GF-D8 (cell line): ENCODE measurements at places on chromosomes 5 and 9.

DNA sequence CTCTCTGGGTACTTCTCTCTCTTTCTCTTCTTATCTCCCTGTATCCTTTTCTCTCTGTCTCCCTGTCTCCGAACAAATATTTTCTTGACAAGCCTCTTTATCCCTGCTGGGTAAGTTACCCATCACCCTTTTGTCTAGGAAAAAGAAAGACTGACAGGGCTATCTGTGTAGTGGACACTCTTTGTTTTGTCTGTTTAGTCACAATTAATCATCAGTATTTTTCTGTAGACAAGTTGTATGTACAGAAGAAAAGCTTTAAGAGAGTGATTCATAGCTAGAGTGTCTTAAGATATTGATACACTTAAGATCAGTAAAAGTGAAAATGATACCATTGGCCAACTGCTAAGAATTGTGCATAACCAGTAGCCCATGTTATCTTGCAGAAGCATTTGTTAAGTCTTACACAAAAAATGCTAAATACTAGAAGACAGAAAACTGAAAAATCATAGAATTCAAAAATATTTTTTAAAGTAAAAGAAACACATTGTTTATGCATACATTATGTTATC lies 1043.8 kb upstream of the EDIL3 start:
- DNase-seq, result no peak

- DNase-seq, result no peak
Observed at GRCh38 chr5:165502893-165503691, 1997.7 kb downstream of the MAT2B start.

DNA sequence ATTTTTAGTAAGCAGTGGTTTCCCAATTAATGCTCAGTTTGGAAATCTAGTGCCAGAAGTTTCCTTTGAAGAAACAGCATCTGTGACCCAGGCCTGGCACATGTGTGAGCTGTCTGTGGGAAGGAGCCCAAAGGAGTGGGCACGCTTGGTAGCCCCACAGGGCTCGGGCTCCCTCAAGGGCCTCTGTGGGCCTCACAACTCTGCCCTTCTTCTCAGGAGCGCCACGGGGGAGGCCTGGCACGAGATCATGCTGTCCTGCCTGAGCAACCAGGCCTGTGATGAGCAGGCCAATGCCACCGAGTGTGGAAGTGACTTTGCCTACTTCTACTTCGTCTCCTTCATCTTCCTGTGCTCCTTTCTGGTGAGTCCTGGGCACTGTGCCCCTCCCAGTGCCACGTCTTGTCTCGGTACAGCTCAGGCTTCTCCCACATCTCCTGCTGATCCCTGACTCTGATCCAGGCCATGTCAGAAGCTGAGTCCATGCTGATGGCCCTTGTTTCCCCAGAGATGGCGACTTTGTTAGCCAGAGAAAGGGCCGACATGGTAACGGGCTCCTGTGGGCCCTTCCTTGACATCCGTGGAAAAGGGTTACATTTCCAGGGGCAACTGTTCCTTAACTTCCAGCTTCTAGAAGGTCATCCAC lies 200.4 kb downstream of the CACNA1B start:
- DNase-seq, result no peak

DNA sequence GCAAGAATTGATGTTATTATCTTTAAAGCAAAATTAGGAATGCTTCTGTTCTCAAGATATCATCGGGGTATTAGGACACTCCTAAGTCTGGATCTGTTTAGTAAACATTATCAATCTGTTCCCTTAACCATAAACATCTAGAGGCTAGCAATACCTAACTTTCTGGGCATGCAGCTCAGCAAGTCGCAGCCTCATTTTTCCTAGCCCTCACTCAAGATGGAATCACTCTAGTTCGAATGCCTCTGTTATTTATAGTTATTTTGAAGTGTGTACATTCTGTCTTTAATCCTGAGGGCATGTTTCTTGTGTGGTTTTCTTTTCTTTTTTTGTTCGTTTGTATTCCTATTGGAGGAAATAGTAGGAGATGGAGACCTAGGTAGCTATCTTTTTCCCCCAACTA lies 66.9 kb downstream of the FER start:
- DNase-seq, result no peak

GRCh38 chr9:91896513-91897121 lies 53.4 kb downstream of the ROR2 start:
- DNase-seq, result no peak

DNA sequence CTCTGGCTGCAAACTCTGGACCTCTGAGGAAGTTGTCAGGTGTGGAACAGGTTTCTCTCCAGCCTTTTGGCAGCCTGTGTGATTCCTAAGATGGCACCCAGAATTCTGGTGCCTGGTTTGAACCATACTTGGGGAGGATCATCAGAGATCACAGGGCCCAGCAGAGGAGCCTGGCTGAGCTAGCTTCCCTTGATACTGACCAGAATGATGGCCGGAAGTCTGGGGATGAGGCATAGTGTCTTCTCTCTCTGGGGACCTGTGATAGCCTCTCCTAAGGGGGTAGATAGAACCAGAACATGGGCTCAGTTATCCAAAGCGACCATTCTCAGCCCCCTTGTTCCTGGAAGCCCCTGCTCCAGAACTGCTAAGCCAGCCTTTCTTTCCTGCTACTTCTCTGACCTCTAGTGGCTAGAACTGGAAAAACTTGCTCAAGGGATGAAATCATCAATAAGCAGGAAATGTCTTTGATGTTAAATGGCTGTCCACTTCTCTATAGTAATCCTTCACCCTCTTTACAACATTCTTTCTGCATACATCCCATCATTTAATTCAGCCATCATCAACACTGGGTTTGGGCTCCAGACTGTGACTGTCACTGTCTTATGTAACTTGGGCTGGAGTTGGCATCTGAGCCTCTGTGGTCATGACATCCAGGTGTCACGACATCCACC lies 55.1 kb downstream of the C9orf152 start:
- peak; percentile 44 for DNase-seq

DNA sequence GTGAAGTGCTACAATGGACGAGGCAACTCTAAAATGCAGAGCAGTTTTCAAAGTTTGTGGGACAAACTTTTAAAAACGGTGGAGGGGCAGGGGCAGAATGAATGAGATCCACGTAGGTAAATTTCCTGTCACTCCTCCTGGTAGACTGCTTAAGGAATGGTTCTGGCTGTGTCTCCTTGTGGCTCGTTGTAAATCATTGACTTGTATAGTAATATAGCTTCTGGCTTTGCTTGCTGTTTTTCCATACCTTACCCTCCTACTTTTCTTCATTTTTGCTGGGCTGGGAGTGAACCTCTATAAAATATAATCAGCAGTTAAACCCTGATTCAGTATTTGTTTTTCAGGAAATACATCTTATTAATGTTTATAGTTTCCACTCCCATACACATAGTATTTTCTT lies 235.7 kb downstream of the TUSC1 start:
- no peak for DNase-seq

DNA sequence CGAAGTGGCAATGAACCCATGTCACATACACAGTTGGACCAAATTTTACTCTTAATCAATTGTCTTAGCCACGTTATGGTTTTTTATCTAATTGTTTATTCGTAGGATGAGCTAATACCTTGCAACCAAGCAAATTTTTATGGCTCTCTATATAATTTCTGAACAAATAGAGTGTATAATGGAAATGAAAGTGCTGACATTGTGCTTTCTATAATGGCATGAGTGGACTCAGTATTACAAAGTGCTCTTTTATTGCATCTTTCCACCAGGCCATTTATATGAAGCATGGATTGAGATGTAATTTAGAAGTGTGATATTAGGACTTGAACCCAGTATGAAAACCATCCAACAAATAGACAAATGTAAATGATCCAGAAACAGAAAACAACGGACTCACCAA lies 1096.0 kb downstream of the DTWD2 start:
- DNase-seq, result no peak

GRCh38 chr5:148585988-148586387 lies 68.3 kb downstream of the HTR4 start:
- no peak for DNase-seq

GRCh38 chr9:8366161-8366926 lies 566.8 kb upstream of the DMAC1 start:
- no peak for DNase-seq

DNA sequence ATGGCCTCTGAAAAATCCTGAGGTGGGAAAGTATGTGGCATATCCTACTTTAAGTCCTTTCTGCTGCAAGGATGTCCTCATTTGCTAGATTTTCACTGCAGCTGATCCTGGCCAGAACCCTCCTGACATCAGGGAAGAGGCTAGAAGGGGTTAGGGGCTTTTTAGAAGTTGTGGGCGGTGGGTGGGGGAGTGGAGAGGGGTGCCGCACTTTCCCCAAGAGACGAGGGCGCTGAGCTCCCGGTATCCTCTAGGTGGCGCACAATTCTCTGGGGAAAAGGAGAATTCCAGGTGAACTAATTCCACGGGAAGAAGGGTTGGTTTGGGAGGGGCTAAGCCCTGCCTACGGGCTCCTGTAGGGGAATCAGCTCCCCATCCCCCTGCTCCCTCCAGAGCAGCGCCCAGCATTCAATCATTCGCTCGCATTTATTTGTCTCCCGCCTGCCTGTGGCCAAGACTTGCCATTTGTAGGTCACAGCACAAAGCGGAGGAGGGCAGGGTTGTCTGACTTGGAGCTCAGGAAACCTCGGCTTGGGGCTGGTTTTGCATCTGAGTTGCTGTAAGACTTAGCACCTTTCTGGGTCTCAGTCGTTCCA lies 42.9 kb upstream of the HAND1 start:
- DNase-seq, result no peak

GRCh38 chr5:145673786-145674185 lies 161.4 kb downstream of the PRELID2 start:
- DNase-seq, result no peak

DNA sequence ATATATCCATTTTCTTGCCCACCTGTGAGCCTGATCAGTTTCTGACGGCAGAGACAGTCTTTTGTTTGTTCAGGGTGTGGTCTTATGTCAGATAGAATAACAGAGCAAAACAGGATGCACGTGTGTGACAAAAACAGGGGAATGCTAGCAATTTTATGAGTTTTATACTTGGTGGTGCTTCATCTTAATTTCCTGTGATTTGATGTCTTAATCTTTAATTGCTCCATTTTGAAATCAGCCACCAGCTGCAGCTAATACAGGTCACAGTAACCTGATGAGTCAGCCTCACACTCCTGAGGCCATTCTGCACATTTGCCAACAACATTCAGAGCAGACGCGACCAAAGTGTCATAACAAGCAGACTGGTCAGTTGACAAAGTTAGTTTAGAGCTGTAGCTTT lies 42.3 kb upstream of the JMY start:
- no peak for DNase-seq
